ENCODE measurements at places on chromosomes 16 and 17.

- DNase-seq = no peak
Measured at GRCh38 chr16:71406724-71407123, 35.1 kb downstream of the TLE7 start.

DNA sequence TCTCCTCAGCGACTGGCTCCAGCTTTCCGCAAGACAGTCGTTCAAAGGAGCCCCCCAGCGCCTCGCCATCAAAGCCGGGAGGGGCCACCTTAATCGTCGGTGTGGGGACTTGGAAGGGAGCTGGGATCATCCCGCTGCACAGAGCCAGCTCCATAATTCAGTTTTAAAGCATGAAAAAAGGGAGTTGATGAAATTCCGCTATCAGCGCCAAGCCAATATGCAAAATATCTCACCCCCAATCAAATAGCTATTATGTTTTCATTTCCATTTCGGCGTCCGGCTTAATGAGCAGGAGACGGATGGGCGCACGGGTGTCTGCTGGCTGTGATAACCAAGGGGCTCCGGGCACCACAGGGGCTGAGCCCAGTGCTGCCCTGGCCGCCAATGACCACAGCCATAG lies 27.7 kb downstream of the ZFPM1 start:
- no peak for DNase-seq

DNA sequence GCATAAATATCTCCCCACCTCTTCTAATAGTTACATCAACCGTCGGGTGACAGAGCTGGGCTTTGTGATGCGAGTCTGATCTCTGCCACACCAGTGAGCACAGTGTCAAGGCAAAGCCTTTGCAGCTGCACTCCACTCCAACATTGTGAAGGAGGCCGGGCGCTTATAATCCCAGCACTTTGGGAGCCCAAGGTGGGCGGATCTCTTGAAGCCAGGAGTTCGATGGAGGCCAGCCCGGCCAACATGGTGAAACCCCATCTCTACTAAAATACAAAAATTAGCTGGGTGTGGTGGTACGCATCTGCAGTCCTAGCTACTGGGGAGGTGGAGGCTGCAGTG lies 18.9 kb downstream of the CYB5D2 start:
- peak; percentile 64 for DNase-seq

DNA sequence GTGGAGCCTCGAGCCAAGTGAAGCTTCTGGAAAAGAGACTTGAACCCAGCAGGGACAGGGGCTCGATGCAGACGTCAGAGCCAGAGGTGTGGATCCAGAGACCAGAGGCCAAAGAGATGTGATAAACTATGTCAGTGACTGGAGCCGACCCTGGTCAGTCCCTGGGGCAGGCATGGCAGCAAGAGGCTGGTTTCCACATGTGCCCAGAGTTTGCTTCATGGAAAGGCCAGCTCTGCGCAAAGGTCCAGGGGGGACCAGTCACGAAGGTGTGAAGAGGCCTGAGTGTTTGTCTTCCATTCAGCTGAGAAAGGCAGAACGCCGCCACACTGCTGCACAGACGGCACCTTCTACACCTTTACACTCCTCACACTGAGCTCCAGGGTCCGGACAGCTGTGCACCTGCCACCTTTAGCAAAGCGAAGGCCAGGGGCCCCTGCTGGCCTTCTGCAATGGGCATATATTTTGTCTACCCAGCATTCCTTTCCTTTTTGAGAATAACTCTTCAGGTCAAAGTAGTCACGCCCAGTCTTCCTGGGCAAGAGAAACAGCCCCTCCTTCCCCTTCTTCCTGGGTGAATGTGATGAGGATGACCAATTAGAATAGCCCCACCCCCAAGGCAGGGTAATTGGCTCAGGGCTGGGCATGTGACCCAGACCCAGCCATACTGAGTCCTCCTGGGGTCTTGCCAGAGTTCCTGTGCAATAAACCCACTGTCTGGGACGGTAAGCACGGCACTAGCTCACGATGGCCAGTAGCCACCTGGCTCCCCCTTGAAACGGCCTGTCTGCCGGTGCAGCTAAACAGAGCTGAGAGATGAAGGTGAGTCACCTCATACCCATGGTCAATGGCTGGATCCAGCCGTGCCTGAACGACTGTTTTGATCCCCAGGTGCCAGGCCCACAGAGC lies 2.3 kb upstream of the RPH3AL start:
- peak; percentile 60 for DNase-seq

DNA sequence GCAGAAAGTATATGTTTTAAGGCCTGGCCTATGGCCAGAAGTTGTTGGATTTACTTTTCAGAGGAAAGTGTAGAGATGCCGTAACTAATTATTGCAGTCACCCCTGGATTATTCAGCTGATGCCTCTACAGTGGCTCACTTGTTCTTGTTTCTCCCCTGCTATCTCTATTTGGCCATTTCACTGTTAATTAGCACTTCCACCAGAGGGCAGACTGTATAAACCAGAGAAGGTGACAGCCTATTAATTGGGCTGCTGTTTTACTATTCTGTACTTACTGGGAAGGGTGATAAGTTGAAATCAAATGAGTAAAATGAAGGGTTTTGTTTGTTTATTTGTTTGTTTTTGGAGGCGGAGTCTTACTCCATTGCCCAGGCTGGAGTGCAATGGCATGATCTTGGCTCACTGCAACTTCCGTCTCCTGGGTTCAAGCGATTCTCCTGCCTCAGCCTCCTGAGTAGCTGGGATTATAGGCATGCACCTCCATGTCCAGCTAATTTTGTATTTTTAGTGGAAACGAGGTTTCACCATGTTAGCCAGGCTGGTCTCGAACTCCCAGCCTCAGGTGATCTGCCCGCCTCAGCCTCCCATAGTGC lies 66.0 kb downstream of the CDK12 start:
- DNase-seq = peak; percentile 24

DNA sequence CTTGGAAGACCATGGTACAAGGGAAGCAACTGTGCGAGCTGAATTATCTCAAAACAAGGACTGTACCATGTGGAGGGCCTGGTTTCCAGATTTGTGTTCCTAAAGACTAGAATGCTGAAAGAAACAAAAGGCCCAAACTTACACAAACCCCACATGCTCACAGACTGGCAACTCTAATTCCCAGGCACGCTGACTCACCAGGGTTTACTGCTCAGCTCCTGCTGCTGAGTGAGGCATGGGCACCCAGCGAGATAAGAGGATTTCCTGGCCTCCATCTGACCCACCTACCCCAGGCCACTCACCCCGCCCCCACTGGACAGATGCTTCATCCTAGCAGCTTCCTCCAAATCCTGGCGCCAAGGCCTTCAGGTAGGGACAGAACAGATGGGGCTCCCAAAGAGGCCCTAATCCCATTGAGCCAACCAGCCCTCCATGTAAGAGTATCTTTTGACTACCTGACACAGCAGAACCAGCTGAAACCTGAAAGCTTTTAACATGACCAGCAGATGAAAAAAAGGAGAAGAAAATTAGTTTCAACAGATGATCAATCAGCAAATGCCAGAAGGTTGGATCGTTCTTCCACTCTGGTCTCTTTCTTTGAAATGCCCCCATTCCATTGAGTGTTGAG lies 33.9 kb downstream of the DCUN1D3 start:
- DNase-seq = peak; percentile 40

DNA sequence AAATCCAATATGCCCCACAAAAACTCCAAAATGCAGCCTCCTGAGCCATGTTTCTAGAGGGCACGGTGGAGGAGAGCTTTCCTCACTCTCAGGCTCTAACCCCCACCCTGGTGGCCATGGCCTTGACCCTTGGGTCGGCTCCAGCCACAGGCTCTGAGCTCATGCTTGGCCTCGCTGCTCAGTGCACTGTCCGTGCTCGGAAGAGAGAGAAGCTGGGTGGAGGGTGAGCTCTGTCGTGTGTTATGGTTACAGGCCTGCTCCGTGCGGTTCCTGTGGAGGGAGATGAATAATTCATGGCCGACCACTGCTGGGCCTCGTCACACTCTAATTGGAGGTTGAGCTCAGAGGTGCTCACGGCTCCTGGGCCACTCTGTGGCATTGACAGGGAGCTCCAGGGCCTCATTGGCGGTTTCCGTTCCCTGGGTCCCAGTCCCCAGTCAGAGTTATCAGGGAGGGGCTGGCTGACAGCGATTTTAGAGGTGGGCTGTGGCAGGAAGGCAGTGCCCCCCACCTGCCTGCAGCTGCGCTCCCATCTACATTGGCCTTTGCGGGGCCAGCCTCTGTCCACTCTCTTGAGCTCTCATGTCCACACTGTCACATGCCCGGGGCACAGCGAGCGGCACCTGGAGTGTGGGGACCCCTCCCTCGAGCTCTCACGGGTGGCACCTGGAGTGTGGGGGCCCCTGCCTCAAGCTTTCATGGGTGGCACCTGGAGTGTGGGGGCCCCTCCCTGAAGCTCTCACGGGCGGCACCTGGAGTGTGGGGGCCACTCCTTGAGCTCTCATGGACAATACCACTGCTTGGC lies 24.9 kb downstream of the ACSF3 start:
- DNase-seq = peak; percentile 62

DNA sequence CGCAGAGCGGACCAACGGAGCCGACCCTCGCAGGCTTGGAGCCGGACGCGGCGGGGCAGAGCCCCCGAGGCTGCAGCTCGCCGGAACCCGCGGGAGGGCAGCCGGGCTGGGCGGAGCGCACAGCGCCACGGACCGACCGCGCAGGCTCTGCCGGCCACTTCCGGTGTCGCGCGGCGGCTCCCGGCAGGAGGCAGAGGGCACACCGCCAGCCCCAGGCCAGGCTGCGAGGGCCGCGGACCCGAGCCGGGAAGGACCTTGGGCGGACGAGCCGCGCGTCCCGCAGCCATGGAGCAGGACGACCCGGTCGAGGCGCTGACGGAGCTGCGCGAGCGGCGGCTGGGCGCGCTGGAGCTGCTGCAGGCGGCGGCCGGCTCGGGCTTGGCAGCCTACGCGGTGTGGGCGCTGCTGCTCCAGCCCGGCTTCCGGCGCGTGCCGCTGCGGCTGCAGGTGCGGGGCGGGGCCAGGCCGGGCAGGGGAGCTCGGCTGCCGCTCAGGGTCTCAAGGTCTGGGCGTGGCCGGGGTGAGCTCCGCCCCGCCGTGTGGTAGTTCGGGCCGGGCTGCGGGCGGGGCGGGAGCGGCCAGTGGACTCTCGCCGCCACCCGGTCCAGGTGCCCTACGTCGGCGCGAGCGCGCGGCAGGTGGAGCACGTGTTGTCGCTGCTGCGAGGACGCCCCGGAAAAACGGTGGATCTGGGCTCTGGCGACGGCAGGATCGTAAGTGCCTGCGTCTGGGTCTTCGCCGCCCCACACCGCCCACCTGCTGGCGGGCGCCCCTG lies at the start of gene ANTKMT:
TSS of gene ANTKMT (plus strand) at position 157 of the 775 bp plus-strand sequence. CDS start at position 286, 129 bp downstream.
- peak; percentile 90 for DNase-seq

- peak; percentile 73 for DNase-seq
Measured at GRCh38 chr17:67157732-67158639, 87.0 kb downstream of the HELZ start.
